ENCODE measurements at places on chromosomes 6 and 20.

- DNase-seq, result no peak
Measured at GRCh38 chr20:36541227-36541767, at the start of gene MYL9. TSS of gene MYL9 (plus strand) at chr20:36541519. CDS start at chr20:36544885, 3,366 bp downstream.

- DNase-seq, result no peak
Measured at GRCh38 chr6:506920-507622, 115.5 kb downstream of the IRF4 start.

- no peak for DNase-seq
Measured at GRCh38 chr20:63054681-63055240, 48.0 kb upstream of the BHLHE23 start.

DNA sequence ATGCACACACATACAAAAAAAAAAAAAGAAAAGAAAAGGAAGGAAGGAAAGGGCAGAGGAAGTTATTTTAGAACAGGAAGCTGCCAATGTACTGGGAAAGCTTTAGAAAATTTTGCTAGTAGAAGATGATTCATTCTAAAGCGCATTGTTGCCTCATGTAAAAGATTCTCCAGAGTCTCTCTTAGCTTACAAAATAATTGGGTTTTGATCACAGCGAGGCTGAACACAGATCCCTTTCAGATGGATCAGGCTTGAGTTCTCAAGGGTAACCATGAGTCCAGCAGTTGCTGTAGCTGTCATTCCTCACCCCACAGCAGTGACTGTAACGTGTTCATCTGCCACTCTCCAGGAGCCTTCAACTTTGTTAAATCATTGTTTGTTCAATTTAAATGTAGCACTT, 81.9 kb downstream of the PHACTR2 start:
- no peak for DNase-seq

GRCh38 chr6:14728396-14729024, 517.4 kb upstream of the JARID2 start:
- no peak for DNase-seq

DNA sequence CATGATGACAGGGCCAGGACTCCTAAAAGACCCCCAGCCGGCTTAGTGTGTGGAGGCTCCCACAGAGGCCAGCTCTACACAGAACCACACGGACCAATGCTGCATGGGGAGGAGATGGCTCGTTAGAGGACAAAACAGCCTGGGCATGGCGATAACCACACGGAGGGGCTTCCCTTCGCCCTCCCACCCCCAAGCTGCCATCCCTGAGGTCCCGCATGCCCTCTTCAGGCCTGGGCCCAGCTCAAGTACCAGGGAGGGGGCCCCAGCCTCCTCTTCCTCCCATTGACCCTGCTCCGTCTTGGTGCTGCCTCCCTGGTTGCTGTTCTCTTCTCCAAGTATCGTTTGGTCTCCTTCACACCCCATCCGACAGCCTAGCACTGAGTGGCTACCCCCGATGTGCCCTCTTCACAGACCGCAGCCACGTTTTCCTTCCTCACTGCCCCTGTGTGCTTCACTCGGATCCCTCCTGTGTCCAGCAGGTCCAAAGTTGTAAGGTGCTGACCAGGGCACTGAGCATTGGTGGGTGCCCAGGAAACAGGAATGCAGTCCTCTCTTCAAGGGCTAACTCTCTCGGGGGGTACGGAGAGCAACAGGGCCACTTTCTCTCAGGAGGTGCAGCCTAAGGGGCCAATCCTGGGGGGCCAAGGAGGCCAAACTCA, 9.6 kb upstream of the MLN start:
- DNase-seq, result no peak

GRCh38 chr6:56463443-56463842, 179.2 kb downstream of the DST start:
- no peak for DNase-seq

GRCh38 chr6:56407883-56408410, 160.6 kb upstream of the COL21A1 start:
- no peak for DNase-seq

DNA sequence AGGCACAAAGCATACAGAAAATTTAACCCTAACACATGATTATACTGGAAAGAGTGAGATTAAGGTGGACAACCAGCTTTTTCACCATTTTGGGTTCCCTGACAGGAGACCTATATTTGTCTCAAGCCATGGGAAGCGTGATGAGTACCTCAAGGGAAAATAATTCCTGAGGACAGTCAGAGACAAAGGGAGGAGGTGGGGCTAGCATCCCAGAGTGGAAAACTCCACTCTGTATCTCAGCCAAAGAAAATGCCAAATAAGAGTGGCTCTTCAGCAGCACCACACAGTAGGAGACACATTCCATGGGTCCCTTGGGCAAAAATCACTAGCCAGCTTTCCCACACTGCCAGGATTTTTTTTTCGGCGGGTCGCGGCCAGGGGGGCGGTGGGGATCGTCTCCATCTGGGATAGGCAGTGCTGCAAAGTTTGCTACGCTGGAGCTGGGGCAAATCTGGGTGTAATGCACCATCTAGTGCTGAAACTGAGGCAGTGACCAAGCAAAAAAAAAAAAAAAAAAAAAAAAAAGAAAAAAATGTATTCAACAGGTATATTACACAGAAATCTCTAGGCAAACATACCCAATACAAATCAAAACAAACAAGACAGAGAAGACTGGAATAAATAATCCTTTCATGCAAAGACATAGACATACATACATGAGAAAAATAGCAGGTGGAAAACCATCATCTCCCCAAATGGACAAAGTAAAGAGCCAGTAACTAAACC, 77.3 kb upstream of the SLC35F1 start:
- no peak for DNase-seq

DNA sequence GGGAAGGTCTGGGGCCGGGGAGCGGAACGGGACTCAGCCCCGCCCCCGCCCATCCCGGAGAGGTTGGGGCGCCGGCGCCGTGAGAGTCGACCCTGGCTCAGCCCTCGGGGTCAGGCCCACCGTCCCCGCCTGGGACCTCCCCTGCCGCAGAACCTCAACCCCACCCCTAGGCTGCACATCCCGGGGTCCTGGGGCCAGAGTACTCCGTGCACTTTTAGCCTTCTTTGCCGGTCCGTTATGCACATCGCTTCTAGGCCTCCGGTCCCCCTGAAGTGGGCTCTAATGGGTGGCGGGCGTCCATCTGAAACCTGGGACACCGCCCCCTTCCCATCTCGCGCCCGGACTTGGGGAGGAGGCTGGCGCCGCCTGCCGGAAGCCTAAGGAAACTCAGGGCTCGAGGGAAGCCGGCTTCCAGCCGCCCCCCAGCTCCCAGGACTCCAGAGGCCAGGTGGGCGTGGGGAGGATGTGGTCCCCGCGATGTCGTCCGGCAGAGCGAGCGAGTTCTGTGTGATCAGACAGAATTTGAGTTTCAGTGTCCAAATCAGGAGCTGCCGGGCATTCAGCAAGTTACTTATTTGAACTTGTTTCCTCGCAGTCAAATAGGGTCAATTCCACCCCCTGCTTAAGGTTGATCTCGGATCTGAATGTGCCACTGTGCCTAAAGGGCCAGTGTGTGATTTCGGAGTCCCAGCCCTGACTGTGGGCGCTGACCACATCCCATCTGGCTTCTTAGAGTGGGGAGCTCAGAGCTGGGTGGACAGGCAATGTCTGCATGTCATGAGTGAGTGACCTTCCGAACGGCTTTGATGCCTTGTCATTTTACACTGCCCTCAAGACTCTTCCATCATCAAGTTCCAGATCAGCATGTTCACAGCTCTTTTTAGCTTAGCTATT, 47.6 kb downstream of the CPXM1 start:
- peak; percentile 35 for DNase-seq

- DNase-seq, result peak; percentile 61
Measured at GRCh38 chr20:59518881-59519706, 85.2 kb upstream of the PHACTR3 start.

- DNase-seq, result no peak
Measured at GRCh38 chr20:1389703-1390580, 2.9 kb downstream of the FKBP1A start.

- no peak for DNase-seq
Measured at GRCh38 chr6:126947070-126947469, 171.4 kb upstream of the RSPO3 start.

DNA sequence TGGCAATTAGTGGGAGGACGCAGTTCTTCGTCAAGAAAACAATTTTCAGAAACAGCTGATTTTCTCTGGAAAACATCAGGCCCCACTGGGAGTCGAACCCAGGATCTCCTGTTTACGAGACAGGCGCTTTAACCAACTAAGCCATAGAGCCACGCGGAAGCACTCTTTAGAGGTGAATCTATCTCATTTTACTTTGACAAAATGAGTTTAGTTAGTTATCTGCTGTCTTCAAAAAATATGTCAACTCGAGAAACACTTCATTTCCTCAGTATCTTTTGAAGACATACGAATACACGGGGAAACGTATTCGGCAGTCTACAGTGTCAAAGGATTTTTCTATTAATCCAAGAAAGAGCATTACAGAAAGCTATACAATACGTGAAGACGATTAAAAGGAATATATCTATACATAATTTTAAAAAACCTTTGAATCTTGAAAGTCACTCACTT, 26.7 kb downstream of the GPX6 start:
- peak; percentile 85 for DNase-seq

DNA sequence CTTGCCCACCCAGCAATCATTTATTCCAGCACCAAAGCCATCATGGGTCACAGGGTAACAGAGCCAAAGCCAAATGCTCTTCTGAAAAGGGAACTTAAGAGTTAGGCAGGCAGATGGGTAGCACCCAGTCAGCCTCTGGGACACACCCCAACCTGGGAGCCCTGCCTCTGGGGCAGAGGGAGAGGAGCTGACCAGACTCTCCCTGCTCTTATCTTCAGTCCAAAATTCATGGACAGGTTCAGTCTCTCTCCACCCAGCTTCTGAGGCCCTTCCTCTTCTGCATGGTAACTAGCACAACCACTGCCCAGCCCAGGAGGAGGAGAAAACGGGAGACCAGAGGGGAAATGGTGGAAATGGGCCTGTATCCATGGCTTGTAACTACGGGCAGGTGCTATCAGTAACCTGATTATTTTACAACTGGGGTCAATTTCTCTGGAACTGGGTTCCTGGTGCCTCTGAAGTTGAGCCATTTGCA, 105.4 kb downstream of the NOL4L start:
- no peak for DNase-seq

DNA sequence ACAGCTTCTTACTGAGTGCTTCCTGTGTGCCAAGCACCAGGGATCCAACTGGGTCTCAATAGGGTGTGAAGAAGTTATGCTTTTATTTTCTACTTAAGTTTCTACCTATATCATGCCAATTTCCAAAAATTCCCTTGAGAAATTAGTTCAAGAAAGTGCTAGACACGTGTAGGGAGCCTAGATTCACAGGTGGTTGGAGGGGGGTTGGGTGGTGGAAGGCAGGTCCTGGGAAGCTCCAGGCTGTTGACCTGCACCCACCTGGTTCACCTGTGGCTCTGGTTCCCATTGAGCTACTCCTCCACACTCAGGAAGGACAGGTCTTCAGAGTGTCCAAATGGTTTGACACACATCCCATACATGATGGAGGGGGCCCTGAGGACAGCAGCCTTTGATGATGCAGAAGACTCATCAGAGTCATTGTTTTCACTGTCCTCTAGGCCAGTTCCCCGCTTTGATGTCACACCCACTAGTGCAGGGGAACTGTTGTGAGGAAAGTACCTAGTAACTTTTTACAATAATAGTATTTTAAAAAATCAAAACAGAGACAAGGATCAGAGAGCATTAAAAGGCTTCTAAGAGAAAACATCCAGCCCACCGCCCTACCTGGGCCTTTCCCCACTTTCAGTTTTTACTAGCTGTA, 39.8 kb upstream of the MYL9 start:
- DNase-seq, result no peak

DNA sequence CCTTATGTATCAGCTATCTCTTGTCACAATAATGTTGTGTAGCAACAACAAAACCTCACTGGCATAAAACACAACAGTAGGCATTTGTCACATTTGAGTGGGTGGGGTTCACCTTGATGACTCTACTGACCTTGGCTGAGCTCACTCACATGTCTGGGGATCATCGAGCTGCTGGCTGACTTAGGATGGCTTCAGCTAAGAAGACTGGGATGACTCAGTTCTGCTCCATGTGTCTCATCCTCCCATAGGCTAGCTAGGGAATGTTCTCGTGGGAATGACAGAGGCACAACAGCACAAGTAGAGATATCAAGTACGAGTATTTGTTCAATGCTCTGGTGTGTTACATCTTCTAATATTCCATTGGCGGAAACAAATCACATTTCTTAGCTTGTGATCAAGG, 167.9 kb downstream of the PLCB1 start:
- DNase-seq, result no peak

- DNase-seq, result no peak
Measured at GRCh38 chr6:20238688-20239587, 26.7 kb upstream of the MBOAT1 start.

- no peak for DNase-seq
Measured at GRCh38 chr6:139641376-139641775, 266.9 kb upstream of the CITED2 start.

- no peak for DNase-seq
Measured at GRCh38 chr6:64459411-64459944, 823.9 kb downstream of the PHF3 start.

DNA sequence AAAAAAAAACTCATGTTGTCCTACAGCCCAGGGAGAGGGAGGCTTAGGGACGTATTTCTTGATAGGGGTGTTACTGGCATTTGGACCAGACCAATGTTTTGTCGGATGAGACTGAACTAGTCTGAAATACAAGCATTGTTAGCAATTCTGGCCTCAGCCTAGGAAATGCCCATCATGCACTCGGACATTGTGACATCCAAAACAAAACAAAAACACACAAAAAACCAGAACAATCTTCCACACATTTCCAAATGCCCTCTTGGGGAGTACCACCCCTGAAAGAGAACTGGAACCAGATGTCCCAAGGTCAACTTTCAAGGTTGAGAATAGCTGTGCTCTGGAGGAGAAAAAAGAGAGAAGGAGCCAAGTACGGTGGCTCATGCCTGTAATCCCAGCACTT, 299.1 kb upstream of the JARID2 start:
- DNase-seq, result no peak

DNA sequence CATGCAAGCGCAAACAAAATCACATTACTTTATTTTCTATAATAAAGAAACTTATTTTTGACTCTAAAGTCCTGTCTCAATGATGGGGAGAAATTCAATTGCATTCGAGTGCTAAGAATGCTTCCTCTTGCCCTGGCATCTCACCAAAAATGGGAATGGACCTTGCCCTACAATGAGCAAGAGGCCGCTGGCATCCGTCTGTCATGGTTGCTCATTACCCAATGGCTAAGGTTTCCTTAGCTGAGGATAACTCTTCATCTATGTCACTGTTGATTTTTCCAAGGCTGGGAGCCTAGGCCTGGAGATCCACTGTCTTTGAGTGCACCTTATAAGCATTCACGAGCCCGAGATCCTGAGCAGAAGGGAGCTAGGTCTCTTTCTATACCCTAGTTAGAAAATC, 471.3 kb upstream of the NRSN1 start:
- no peak for DNase-seq

Data from activated CD4-positive, alpha-beta T cell treated with anti-CD3 and anti-CD28 coated beads, Interleukin-2, amount 50 U/mL, for 16 hours (primary cell).